Stimulated activated CD8-positive, alpha-beta memory T cell treated with anti-CD3 and anti-CD28 coated beads, Interleukin-2, amount 100 ng/mL, for 48 hours (primary cell): ENCODE measurements at places on chromosomes 11 and 22.

DNA sequence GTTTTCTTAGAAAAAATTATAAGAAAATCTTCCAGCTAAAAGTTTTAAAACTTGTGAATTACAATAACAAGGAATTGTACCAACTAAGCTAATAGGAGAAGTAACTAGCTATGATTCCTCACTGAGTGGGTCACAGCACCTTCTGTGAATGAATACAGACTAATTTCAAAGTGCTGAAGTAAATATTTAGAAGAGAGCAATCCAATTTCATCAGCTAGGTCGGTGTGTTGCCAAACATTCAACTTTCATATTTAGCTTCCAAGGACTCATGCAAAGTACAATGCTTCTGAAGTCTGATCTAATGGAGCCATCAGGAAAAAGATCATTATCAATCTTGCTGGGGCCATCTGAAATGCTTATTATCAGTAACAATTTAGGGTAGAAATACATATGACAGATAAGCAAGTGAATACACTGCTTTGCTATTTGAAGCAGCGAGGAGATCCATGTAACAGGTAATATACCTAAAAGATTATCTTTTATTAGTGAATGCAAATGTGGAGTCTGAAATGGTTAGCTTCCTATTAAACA lies 750.6 kb upstream of the CCDC90B start:
- no peak for DNase-seq

GRCh38 chr11:102144357-102145355 lies 34.4 kb downstream of the YAP1 start:
- DNase-seq: no peak

GRCh38 chr11:587978-588380 lies 11.7 kb downstream of the PHRF1 start:
- peak; percentile 51 for DNase-seq

- DNase-seq: no peak
Observed at GRCh38 chr11:22903782-22904181, 43.5 kb upstream of the CCDC179 start.

GRCh38 chr11:94117871-94118270 lies 10.8 kb upstream of the PANX1 start:
- DNase-seq: no peak

DNA sequence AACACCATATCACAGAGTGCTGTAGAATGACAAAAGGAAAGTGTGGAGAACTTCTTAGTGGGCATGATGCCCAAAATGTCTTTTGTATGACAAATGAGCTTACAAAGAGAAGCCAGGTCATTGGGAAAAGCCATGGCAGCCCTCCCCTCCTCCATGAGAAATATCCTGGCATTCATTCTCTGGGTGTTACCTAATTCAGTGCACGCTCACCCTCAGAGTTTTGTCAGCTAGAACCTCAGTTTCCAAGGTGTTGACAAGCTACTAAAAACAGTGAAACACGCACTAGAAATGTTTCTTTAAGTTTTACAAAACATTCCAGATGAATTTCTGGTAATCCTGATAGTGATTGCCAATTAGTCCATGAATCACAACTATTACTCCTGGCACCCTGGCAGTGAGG lies 105.4 kb upstream of the FSHB start:
- DNase-seq: no peak

DNA sequence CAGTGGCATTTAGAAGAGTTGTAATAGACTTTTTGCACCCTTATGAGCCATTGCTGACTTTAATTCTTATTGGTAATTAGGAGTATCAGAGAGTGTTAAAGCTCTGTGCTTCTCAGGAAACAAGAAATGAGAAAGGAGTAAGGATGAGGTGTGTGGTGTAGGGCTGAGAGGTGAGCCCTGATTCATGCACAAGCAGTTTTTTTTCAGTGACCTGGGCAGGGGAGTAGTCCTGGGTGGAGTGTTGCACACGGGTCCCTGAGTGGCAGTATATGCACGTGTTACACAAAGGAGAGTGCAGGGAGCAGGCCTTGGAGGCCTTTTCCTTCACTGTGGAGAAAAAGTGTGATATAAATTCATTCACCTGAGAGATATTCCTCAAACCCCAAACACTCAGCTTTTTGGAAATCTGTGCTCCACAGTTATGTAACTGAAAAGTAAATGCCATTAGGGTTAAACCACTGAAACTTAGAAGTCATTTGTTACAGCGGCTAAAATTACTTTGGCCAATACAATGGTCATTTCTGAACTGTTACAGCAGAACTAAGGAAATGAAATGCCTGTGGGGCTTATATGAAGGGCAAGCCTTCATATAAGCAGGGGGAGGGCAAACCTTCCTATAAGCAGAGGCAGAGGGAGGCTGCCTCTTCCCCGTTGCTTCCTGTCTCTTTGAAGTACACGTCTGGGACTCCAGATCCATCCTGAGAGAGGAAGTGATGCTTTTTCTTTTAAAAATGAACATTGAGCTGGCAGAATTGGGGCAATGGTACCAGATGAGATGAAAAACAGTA lies 62.6 kb upstream of the OLFML1 start:
- no peak for DNase-seq

GRCh38 chr22:44738347-44738715 lies 14.0 kb upstream of the ARHGAP8 start:
- DNase-seq: no peak

DNA sequence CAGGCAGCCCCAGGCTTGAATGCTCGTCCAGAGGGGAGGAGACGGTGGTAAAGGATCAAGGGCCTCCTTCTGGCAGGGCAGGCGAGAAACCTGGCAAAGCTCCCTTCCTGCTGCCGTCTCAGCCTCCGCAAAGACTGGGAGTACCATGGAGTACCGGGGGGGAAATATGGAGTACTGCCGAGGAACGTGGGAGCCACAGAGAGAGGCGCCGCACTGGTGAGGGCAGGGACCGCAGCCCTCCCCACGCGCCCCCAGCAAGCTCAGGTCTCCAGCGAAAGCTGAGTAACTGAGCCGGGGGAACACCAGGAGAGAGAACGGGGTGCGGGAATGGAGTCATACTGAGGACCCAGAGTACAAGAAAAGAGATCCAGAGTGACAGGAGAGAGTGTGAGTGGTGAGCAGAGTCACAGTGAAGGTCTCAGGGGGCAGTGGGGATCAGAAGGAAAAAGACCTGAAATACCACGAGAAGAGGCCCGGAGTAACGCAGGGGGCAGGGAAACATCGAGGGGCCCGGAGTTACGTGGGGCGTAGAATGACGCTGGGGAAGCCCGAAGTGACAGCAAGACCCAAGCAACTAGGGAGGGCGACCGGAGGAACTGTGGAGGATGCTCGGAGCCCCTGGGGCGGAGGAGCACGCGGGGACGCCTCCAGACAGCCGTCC lies 740 bp downstream of the EML3 start:
- peak; percentile 37 for DNase-seq

GRCh38 chr11:15665368-15665871 lies 550.7 kb downstream of the INSC start:
- DNase-seq: no peak

- no peak for DNase-seq
Observed at GRCh38 chr22:49936973-49937757, 18.7 kb downstream of the CRELD2 start.

- DNase-seq: no peak
Observed at GRCh38 chr11:19873730-19874129, 161.1 kb downstream of the NAV2 start.

DNA sequence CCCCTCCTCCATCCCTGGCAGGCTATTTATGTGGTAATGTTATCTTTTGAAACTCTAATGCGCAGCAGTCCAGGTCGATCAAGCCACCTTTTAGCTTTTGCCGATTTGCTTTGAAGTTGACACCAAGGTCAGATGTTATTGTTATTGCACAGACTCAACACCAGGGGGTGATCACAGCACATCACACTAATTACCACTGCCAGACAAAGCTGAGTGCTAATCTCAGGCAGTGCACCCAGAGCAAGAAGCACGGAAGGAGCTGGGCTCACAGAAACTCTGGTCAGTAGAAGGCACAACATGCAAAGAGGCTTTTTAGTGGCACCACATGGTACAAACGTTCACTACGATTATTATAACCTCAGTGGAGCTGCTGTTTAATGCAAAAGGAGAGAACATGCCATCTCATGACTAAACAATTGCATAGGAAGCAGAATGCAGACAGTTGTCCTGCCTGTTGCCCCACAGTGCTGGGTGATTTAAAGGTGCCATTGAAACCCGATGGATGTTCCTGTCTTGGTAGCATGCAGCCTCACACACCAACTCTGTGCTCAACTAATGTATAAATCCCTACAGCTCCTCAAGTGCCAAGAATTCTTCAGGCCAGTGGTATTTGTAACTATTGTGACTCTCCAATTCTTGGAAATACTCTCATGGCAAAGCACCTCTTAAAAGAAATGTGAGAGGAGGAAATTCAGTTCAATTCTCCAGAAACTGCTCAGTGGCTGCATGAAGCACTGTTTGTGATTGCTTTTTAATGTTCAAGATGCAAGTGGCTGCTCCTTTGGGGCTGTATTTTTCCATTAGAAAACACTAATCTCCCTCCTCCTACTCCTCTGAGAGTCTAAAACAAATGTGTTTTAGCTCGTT lies 353.9 kb upstream of the DDI1 start:
- no peak for DNase-seq

DNA sequence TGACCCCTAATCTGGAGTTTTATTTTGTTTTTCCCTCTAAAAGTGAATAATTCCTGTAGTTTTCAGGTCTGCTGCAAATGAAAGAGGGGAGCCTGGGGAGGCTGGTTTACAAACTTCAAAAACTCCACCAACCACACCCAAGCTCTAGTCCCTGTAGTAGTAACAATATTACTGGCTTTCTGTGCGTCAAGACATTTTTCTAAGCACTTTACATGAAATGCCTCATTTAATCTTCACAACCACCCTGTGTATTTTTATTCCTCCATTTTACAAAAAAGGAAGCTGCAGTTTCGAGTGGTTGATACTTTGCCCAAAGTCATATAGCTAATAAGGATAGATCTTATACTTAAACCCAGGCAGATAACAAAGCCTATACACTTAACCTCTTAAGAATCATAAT lies 23.5 kb downstream of the CTNND1 start:
- DNase-seq: no peak

- DNase-seq: peak; percentile 40
Observed at GRCh38 chr11:110173811-110174644, 80.8 kb downstream of the ZC3H12C start.

GRCh38 chr11:16977136-16977993 lies 36.8 kb downstream of the PLEKHA7 start:
- DNase-seq: no peak

- no peak for DNase-seq
Observed at GRCh38 chr11:35079611-35080010, 59.4 kb upstream of the CD44 start.

- no peak for DNase-seq
Observed at GRCh38 chr11:102819491-102819890, 21.5 kb upstream of the MMP1 start.

GRCh38 chr11:69337211-69337721 lies 43.3 kb downstream of the MYEOV start:
- peak; percentile 5 for DNase-seq

DNA sequence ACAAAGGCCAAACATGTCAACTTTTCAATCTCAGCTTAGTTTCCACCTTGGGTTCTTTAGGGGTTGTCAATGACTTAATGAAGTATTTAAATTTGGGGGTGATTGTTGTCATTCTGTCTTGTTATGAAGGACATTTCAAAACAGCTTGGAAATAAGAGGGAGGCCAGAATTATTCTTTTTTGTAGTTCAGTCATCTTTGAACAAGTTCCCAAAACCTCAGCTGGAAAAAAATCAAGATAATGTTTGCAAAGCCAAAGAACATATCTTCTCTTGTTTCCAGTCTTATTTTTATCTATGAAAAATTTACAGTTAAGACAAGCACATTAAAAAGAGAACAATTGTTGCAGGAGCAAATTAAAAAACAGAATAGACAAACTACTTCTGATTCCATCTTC lies 612.8 kb downstream of the INSC start:
- DNase-seq: no peak

GRCh38 chr11:124898263-124898680 lies 607 bp upstream of the ROBO4 start:
- DNase-seq: no peak
